ENCODE measurements at places on chromosomes 2 and 18. TPM values are rescaled to one million over a fixed set of nuclear protein-coding genes. Genes with fewer than 3 reads are reported as not detected.
A peak's percentile ranks its signal among the peaks of the same experiment; 100 is the strongest.

GRCh38 chr2:12931186-12931844 is 214.6 kb downstream of the TRIB2 start:
- no peak overlapping the region for H3K4me3 ChIP-seq
- H3K36me3 ChIP-seq, result no peaks in the 10 kb centered on the region
- DNase-seq, result no peak

- H3K4me3 ChIP-seq, result no peak overlapping the region
- no peaks in the 10 kb centered on the region for H3K27me3 ChIP-seq
- DNase-seq, result no peak
- no peaks in the 10 kb centered on the region for H3K4me1 ChIP-seq
- H3K36me3 ChIP-seq, result no peaks in the 10 kb centered on the region
Measured at GRCh38 chr18:22814329-22814703, 118.8 kb upstream of the RBBP8 start.

MREG gene
- total RNA-seq, result 0.35 TPM

DNA sequence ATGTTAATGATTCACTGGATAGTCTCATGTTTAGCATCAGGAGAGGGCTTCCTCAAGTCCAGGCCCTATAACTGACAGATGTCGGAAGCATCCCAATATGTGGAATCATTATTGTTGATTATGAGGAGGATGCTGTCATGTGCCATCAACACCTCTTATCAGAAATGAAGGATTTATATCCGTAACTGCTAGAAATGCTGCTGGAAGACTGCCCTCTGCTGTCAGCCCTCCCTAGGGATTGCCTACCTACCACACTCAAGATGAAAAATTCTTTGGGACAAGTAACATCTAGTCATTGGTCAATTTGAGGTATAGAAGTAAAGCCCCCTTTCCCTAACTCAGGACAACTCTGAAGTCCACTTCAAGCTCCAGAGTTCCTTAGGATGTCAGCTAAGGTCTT is 1166.5 kb upstream of the NXPH2 start:
- H3K27ac ChIP-seq, result no peak overlapping the region
- DNase-seq, result no peak
- no peaks in the 10 kb centered on the region for H3K36me3 ChIP-seq

DNA sequence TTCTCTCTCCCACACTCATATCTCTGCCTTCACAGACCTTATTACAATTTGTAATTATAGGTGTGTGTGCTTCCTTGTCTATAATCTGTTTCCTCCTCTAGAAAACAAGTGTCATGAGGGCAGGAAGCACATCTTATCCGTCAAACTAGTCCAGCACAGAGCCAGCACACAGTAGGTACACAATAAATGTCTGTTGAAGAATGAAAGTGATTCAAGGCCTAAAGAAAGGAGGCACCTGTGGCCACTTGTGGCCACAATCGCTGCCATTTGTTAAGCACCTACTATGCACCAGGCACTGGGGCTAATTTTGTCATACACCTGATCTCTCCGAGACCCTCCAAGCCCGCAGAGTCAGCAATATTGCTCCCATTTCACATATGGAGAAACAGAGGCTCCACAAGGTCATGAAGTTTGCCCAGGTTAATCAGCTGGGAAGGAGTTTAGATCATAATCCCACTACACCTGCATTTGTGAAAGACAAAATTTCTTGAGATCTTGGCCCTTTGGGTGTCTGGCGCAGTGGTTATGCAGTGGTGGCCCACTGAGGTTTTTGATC is 78.4 kb downstream of the TNS1 start:
- no peak for DNase-seq
- no peaks in the 10 kb centered on the region for H3K27me3 ChIP-seq
- H3K27ac ChIP-seq, result peak overlapping the region; percentile 99

GRCh38 chr2:20173496-20174402 is 51.2 kb downstream of the SDC1 start:
- H3K4me1 ChIP-seq, result no peaks in the 10 kb centered on the region
- no peak for DNase-seq
- H3K4me3 ChIP-seq, result no peak overlapping the region

DNA sequence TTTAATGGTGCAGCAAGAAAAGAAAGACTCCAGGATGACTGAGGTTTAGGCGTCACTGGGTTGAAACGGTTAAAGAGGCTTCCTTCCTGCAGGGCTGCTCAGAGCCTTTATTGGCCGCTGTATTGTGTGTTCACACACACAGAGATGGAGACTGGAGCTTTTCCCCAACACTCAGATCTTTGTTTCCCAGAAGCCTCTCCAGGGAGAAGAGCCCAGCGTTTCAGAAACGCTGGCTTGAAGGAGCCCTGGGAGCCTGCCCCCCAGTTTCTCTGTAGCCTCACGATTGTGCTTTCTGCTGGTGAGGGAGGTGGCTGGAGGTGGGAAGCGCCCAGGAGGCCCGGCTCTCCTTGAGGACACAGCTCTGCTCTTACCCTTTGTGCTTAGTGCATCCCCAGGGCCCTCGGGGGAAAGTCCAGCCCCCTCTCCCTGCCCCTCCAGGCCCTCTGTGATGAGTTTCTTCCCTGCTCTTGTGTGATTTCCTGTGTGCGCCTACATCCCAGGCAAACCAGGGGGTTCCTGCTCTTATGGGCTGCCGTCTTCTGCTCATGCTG is 37.1 kb downstream of the RRM2 start:
- H3K4me3 ChIP-seq, result no peak overlapping the region
- no peaks in the 10 kb centered on the region for H3K4me1 ChIP-seq
- no peaks in the 10 kb centered on the region for H3K36me3 ChIP-seq
- no peaks in the 10 kb centered on the region for H3K27me3 ChIP-seq
- DNase-seq, result no peak

- H3K27ac ChIP-seq, result no peak overlapping the region
- no peak overlapping the region for H3K4me3 ChIP-seq
- H3K36me3 ChIP-seq, result no peaks in the 10 kb centered on the region
- DNase-seq, result no peak
Measured at GRCh38 chr2:224312741-224313140, 89.2 kb downstream of the FAM124B start.

PTH2R gene
- not detected for total RNA-seq

DNA sequence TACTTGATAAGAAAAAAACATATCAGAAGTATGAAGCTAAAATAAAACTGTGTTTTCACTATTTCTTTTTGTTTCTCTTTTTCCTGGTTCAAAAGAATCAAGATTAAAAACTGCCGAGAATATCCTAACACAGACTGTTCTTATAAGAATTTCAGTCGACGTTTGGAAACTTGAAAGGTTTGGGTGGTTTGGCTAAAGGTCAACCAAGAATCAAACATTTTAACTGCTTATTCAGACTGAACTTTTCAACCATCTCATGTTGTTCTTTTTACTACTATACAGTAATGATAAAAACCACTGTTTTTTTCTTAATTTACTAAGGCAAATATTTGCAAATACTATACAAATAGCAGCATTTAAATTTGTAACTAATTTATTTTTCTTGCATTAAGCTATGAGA is 308.5 kb upstream of the TFPI start:
- no peaks in the 10 kb centered on the region for H3K36me3 ChIP-seq
- H3K27me3 ChIP-seq, result no peaks in the 10 kb centered on the region
- no peak for DNase-seq

- no peak for DNase-seq
- no peaks in the 10 kb centered on the region for H3K36me3 ChIP-seq
- no peak overlapping the region for H3K27ac ChIP-seq
- no peaks in the 10 kb centered on the region for H3K27me3 ChIP-seq
Measured at GRCh38 chr2:221999166-221999565, 299.6 kb downstream of the PAX3 start.

DNA sequence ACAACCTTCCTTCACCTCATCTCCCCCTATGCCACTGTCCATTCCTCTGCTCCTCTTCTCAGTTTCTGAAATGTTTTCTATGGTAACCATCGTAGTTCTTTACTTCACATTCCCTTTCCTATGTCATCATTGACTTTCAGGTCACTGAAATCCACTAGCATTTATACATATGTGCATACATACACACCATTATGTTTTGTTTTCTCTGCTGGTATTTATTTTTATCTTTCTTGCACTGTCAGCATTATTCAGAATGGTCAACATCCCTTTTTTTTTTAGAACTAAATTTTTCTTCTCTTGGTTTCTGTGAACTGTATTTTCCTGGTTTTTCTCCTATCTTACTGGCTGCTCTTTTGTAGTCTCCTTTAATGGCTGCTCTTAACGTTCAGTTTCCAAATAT is 33.2 kb downstream of the ITGAV start:
- H3K4me1 ChIP-seq, result no peaks in the 10 kb centered on the region
- H3K27me3 ChIP-seq, result no peaks in the 10 kb centered on the region
- H3K27ac ChIP-seq, result no peak overlapping the region
- H3K4me3 ChIP-seq, result no peak overlapping the region
- no peak for DNase-seq
- H3K36me3 ChIP-seq, result peaks cover 28% of the 10 kb centered on the region

DNA sequence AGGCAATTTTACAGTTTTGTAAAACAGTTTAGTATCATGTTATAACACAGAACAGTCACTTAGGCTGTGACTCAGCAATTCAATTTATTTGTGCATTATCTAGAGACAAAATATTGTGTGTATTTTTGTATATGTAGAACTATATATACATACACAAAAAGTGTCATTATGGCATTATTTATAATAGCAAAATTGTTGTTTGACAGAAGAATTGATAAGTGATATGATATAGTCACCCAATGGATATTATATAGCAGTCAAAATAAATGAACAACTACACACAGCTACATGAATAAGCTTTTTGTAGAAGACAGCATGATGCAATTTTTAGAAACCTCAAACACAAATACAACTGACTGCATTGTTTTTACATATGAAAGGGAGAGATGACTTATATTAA is 334.0 kb downstream of the TRIB2 start:
- no peaks in the 10 kb centered on the region for H3K36me3 ChIP-seq
- H3K27me3 ChIP-seq, result no peaks in the 10 kb centered on the region
- no peak overlapping the region for H3K4me3 ChIP-seq
- H3K27ac ChIP-seq, result no peak overlapping the region
- no peak for DNase-seq

DNA sequence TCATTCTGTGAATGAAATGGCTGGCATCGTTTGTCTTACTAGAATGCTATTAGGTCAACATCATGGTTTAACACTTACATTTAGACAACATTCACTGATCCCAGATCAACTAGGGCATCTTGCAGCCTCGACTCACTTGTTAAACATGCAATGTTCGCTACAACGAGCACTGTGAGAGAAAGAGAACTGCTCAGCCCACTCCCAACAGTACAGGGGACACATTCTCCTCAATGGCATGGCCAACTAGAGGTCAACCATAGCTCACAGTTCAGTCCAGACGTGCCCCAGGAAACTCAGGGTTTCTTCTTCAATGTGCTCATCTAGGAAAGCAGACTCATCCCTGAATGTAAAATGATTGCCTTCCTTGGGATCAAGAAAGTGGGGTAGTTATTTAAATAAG is 5.9 kb downstream of the WIPF1 start:
- H3K36me3 ChIP-seq, result no peaks in the 10 kb centered on the region
- H3K4me1 ChIP-seq, result no peaks in the 10 kb centered on the region
- no peak for DNase-seq
- H3K4me3 ChIP-seq, result no peak overlapping the region
- H3K27me3 ChIP-seq, result no peaks in the 10 kb centered on the region
- no peak overlapping the region for H3K27ac ChIP-seq

- peaks cover 17% of the 10 kb centered on the region for H3K36me3 ChIP-seq
- no peaks in the 10 kb centered on the region for H3K27me3 ChIP-seq
- no peak overlapping the region for H3K4me3 ChIP-seq
- H3K27ac ChIP-seq, result no peak overlapping the region
- no peaks in the 10 kb centered on the region for H3K4me1 ChIP-seq
Measured at GRCh38 chr2:112023707-112024106, 31.4 kb upstream of the TMEM87B start.

ANKRD30BL gene
- not detected for total RNA-seq

DNA sequence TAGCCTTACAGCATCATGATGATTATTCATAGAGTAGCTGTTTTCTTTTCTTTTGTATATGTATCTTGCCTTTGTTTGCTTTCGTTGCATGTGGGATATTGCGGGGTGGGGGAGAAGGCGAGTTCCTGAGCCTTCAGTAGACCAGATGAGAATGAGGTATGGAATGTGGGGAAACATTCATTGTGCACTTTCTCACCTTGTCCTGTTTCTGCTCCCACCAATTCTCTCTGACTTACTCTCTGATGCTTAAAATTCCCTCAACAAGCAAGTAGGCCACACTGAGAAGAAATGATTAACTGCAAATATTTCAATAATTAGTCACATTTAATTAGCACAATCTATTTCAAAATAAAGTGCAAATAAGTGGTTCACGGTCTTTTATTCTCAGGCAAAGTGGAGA is 31.0 kb downstream of the GKN2 start:
- no peak overlapping the region for H3K4me3 ChIP-seq
- H3K27ac ChIP-seq, result no peak overlapping the region
- no peaks in the 10 kb centered on the region for H3K36me3 ChIP-seq
- DNase-seq, result no peak
- no peaks in the 10 kb centered on the region for H3K4me1 ChIP-seq
- H3K27me3 ChIP-seq, result no peaks in the 10 kb centered on the region

FHOD3 gene
- 114 TPM for total RNA-seq

GRCh38 chr2:206616151-206616550 is 26.1 kb upstream of the FAM237A start:
- H3K36me3 ChIP-seq, result no peaks in the 10 kb centered on the region
- H3K27ac ChIP-seq, result peak overlapping the region; percentile 39
- H3K27me3 ChIP-seq, result no peaks in the 10 kb centered on the region
- DNase-seq, result no peak

DNA sequence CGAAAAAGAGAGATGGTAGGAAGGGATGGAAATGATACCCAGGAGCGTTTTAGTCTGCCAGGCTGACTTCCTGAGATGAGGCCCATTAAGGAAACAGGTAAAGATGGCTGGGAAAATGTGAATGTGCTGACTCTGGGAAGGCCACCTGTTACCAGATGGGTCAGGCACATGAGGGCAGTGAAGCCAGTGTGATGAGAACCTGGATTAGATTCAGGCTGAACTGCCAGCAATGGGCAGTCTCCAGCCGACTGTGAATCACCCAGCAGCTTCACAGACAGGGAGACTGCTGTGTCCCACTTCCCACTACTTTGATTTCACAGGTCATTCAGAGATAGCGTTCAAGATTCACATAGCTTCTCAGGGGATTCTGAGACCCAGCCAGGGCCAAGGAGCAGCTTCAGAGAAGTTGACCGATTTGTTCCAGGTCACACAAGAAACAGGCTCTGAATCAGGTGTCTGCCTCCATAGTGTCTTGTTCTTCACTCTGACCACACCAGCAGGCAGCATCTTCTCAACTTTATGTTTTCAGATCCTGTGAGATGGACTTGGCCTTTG is 26.4 kb downstream of the CAPN13 start:
- no peaks in the 10 kb centered on the region for H3K4me1 ChIP-seq
- no peak overlapping the region for H3K27ac ChIP-seq
- H3K36me3 ChIP-seq, result no peaks in the 10 kb centered on the region
- H3K27me3 ChIP-seq, result no peaks in the 10 kb centered on the region

DNA sequence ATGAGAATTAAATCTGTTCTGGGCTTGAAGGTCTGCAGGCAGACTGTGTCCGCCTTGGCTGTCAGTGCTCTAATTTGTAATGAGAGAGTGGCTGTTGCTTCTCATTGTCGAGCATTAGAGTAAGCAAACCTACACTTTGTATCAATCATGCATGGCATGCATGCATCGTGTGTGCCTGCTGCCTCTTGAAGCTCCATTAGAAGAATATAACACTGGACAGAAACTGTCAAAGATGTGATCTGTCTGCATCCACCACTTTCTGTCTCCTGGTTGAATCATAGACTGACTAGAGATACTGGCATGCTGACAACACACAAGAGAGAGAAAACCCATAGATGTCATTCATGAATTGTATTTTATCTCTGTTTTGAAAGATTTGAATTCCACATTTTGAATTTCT is 275.0 kb upstream of the NXPH2 start:
- no peaks in the 10 kb centered on the region for H3K4me1 ChIP-seq
- H3K4me3 ChIP-seq, result no peak overlapping the region
- H3K36me3 ChIP-seq, result no peaks in the 10 kb centered on the region
- H3K27ac ChIP-seq, result no peak overlapping the region
- DNase-seq, result no peak

LRRC30 gene
- not detected for total RNA-seq

ONECUT2 gene
- 0.04 TPM for total RNA-seq
